Stimulated activated CD4-positive, alpha-beta T cell treated with anti-CD3 and anti-CD28 coated beads, Interleukin-15, amount 100 ng/mL, for 1 hour (primary cell): ENCODE measurements at places on chromosomes 6 and 20.

GRCh38 chr6:50658561-50658960 is 54.8 kb upstream of the TFAP2D start:
- no peak for DNase-seq

GRCh38 chr20:5551621-5552020 is 198.6 kb upstream of the SHLD1 start:
- DNase-seq: no peak

DNA sequence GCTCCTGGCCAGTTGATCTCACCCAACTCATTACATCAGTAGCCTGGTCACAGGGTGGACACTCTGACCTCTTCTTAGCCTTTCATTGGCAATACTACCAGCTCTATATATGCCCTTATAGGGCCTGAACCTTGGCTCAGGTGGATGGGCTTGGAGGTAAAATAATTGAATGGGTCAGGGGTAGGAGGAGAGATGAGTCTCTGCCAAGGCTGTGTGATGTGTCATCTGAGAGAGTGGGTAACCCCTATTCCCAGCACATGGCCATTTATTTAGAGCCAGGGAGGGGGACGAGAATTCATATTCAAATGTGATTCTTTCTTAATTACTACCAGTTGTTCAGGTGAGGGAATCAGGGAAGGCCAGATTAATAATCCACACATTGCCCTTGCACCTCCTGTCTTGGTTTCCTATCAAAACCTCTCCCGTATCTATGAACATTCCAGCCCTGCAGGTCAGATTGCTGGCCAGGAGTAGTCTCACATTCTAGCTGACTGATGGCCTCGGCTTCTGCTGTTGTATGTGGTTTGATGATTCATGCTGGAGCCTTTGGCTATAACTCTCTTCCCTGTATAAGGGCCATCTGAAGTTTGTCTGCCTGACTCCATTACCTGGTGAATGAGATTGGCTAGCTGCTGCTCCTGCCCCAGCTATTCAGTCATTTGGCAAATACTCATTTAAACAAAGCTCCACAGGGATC is 13.4 kb downstream of the C20orf173 start:
- DNase-seq: no peak

DNA sequence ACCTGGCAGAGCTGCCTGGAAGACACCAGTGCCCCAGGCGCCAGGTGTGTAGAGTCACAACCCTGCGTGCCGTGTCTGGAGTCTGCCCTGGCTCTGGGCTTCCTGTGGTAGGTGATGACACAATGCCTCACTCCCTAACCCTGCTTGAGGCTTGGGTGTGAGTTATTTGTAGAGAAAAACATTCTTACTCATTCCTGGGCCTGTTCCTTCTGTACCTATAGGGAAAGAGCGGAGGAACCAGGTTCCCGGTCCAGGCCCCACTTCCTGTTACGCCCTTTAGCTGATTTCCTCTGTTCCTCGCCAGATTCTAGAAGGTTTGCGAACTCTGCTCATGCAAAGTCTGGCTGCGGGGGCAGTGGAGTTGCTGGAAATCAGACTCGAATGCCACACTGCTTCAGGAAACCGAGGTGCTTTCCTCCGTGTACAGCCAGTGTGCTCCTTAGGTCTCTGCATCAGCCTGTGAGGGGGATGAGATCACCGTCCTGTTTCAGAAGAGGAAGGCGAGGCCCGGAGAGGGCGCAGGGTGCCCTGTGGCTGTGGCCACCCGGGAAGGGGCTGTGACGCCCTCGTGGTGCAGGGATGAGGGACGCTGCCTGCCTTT is 67.1 kb upstream of the DUSP22 start:
- peak; percentile 61 for DNase-seq

DNA sequence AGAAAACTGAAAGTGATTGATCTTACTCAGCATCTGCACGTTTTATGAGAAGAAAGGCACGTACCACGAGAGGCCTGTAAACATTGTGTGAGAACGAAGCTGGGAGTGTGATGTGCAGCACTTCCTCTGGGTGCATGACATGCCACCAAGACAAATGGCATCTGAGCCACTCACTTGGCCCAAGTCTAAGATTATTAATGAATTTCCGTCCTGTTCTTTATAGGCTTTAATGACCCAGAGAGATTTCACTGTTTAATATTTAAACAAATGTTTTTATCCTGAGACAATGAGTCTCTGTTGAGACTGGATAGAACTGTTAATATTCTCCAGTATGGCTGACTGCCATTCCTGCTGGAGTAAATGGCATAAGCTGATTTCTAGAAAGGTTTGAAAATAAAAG is 172.6 kb upstream of the PHACTR1 start:
- DNase-seq: no peak

GRCh38 chr20:63449796-63450730 is 22.4 kb downstream of the KCNQ2 start:
- no peak for DNase-seq

DNA sequence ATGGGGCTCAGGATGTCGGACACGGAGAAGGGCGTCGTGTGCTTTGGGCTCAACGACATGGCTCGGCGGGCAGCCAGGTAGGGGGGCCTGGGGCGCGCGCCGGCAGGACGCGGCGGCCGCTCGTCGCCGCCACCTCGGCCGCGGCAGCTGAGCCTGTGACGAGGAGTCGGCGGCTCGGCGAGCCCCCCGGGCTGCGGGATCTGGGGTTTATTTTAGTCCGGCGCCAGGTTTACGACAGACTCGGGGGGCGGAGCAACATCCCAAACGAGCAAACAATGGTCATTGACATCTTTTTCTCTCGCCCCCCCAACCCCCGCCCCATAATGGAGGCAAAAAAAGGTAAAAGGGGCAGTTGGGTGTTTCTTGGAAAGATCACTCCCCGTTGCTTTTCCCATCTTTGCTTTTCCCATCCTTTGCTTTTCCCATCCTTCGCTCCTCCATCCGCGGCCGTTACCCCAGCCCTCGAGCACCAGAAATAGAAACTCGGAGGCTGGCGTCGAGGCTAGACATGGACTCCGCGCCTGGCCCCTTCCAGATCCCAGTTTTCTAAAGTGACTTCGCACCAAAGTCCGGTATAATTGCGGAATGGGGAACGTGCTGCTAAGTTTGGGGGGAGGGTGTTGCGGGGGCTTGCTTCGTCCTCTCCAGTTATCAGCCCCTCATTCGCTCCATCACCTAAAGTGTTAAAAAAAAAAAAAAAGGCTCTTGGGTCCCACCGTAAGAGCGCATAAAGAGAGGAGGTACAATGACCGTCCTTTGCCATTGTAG is at the start of gene NKX2-4:
TSS of gene NKX2-4 (minus strand) at position 186 of the 768 bp plus-strand sequence. CDS start at position 59, 127 bp downstream.
- DNase-seq: no peak

DNA sequence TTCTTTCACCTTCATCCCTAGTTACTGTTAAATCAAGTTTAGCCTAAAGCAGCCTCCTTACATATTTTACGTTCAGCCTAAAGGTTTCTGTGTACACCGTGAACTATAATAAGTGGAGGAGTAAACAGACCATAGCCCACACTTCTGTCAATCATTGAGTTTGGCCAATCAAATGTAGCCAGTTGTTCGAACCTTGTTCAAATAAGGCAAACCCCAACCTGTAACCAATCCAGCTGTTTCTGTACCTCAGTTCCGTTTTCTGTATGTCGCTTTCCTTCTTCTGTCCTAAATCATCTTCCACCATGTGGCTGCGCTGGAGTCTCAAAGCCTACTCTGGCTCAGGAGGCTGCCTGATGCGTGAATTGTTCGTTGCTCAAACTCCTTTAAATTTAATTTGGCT is 1.8 kb upstream of the FBXO30 start:
- DNase-seq: no peak

GRCh38 chr6:34664256-34664971 is 32.2 kb downstream of the ILRUN start:
- DNase-seq: no peak

- no peak for DNase-seq
Observed at GRCh38 chr6:134419716-134420115, 101.8 kb upstream of the SGK1 start.

GRCh38 chr6:93416571-93417420 is 2.6 kb downstream of the EPHA7 start:
- no peak for DNase-seq

DNA sequence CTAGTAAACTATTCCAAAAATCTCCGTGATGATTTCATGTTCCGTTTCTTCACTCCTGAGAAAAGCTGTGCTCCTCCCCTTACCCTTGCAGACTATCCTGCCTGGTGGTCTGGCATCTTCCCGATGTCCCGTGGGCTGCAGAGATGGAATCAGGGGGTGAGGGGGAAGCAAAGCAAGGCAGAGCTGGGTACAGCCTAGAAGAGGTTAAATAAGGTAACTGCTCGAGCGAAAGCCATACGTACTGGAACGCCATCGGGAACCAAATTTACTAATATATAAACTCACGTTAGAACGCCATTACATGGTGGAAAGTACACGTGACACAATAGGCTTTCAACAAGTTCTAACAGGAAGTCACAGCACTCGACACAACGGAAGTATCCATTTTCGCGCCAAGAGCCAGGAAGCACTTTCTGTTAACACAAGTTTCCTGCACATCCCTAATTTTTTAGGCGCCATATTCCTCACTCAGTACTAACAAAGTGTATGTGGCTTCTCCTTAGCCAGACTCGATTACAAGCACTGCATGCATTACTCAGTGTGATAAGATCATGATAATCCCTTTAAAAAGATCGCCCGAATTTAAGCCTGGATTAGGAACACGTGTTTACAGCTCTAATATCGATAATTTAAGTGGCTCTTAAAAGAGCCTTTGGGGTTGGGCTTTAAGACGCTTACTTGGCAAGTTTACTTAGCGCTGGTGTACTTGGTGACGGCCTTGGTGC is 101.6 kb upstream of the PRSS16 start:
- peak; percentile 43 for DNase-seq

DNA sequence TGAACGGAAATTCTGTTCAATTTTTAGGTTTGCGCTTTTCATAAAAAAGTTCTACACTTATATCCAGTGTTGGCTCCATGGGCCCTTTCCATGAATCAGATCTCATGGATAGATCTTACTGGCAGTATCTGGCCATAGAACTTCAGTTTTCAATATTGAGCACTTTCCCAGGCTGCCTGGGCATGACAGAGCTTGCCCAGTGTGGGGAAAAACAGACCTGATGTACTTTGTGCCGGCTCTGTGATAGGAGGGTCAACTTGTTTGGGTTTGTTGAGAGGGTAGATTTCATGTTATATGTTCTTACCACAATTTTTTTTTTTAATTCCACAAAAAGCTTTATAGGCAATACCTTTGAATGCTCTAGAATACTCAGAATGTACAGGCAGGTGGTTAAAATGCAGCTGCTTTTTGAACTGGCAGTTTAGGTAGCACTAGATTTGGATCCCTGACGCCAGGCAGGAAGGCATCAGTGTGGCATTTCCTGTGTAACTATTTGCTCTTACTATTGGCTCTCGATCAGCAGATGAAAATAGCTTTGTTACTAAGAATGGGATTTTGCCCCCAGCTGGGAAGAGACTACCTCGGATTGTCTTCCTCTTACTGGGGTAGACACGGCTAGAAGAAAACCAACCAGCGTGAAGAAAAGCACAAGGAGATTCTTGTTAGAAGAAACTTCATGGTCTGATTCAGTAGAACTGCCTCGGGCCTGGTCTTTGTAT is 404.9 kb upstream of the SOX4 start:
- DNase-seq: no peak

- no peak for DNase-seq
Observed at GRCh38 chr6:156311291-156311690, 465.9 kb upstream of the ARID1B start.

DNA sequence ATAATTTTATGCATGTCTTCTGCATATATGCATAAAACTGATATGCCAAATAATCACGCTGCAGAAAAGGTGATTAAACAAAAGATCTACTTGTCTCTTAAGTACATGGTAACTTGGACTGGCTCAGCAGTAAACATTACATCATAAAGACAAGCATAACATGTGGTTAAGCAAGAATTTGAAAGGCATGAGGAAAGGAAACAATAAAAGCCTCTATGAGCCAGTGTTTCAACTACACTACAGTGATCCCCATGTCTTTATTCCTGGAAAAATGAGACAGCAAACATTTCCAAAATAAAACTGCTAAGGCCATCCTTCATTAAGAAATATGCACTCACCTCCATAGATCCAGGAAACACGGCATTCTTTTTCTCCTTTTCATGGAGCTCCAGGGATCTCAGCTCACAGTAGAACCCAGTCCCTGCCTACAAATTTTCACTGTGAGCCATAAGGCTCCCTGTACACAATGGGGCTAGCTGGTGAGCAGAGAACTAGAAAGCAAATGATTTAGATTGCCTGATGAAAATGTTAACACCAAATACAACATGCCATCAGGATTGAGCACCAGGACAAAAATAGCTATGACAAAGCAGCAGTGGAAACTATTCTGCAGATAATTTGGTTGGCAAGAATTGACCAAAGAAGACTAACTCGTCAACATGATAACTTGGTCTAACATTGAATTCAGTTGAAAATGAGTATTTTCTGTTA is 156.1 kb downstream of the COL21A1 start:
- no peak for DNase-seq

- no peak for DNase-seq
Observed at GRCh38 chr20:7291946-7292345, 524.5 kb downstream of the BMP2 start.

DNA sequence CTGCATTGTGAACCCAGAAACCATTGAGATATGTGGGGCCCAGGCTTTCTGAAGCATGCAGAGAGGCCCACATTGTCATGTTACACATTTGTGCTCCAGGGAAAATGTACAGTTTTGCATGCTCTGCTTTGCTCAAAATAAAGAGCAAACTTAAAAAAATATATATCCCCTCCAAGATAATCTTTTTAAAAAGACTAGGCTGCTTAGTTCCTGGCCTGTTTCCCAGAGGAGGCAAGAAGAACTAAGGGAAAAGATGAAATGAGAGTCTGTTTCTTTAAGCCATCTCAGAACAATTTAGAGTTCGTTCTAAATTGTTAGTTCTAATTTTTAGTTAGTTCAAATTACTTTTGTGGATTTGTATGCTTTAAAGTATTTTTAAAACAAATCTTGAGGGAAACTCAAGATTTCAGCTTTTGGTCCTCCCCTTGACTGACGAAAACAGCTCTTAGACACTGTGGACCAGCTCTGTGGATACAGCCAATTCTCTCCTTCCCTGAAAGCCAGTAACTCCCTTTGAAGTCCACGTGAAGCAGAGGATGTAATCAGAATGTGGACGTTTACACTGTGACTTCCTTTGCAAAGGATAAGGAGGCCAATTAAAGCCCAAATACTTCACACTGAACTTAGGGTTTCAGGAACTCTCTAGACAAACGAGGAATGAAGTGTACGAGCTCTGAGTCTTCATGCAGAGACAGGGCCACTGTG is 84.7 kb downstream of the CD164 start:
- DNase-seq: no peak

DNA sequence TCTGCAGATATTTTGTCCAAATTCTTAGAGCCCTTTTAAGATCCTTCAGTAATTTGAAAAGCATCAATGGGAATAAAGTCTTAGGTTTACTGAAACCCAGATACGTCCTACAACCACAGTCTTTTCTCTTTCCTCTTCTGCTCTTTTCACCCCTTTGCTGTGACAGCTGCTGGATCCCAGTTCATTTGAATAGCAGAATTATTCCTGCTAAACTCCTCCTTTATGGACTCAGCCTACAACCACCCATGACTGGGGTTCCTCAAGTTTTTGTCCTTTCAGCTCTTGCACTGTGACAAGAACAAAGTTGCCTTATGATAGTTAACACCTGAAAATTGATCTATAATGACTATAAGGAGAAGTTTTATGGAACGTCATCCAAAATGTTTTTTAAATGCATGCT is 237.5 kb downstream of the EYA4 start:
- DNase-seq: no peak
